ENCODE measurements at places on chromosomes 3 and 15.

GRCh38 chr3:49471856-49472495 lies 1.9 kb downstream of the DAG1 start:
- no peak for DNase-seq

GRCh38 chr3:68706536-68706935 lies 225.8 kb downstream of the TAFA4 start:
- no peak for DNase-seq

DNA sequence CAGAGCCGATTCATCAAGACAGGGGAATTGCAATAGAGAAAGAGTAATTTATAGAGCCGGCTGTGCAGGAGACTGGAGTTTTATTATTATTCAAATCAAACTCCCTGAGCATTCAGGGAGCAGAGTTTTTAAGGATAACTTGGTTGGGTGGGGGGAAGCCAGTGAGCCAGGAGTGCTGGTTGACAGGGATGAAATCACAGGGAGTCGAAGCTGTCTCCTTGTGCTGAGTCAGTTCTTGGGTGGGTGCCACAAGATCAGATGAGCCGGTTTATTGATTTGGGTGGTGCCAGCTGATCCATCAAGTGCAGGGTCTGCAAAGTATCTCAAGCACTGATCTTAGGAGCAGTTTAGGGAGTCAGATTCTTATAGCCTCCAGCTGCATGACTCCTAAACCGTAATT lies 95.4 kb upstream of the CCDC80 start:
- DNase-seq = no peak

GRCh38 chr15:44275150-44275830 lies 13.2 kb upstream of the GOLM2 start:
- DNase-seq = no peak

DNA sequence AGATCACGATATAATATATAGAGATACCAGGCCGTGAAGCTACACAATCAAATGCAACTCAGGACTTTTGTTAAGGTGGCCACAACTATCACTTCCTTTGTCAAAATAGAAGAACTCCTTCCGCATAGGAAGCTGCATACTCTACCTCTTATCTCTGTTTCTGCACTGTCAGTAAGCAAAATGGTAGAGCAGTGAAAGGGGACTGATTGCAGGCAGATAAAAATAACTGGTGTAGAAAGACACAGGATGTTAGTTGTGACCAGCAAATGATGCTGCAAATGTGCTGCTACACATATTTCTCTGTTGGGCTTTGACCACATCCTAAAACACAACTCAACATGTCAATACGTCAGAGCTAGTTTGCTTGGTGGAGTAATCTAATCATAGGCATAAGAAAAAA lies 16.3 kb upstream of the TRAT1 start:
- no peak for DNase-seq

GRCh38 chr3:122458992-122459391 lies 43.1 kb upstream of the WDR5B start:
- no peak for DNase-seq

Data from stimulated activated CD4-positive, alpha-beta T cell treated with anti-CD3 and anti-CD28 coated beads, Interleukin-2, amount 100 ng/mL, for 24 hours (primary cell).